ENCODE measurements at places on chromosomes 2 and 18.
A peak's percentile ranks its signal among the peaks of the same experiment; 100 is the strongest.

DNA sequence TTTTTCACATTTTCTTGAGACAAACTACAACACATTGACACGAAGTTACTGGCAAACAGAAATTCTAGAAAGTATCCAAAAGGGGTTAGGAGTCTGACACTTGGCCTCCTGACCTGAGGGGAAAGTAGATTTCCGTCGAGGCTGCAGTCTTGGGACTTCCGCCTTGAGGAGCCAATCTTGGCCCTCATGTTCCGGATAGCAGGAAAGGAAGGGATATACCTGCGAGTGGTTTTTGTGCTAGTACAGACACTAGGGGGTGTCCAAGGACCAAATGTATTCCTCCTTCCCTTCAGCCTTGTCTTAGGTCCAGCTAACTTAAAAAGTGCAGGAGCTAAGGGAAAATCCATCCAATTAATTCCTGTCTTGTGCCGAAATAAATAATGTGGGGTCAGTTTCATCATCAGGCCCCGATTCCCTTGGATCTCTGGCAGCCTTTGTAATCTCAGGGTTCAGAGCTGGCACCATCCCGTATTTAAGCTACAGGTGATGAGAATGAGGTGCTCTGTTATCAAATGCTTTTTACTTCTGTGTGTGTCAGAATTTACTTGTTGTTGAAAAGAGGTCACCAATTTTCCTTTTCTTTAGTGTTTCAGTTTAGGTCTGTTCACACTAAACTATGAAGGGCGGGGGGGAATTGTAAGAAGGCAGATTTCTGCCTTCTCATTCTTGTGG is 330.2 kb upstream of the FANCL start:
- DNase-seq = no peak

GRCh38 chr2:71922091-71922490 is 225.6 kb downstream of the CYP26B1 start:
- no peak for DNase-seq

GRCh38 chr2:96131813-96132745 is 6.2 kb downstream of the ASTL start:
- DNase-seq = no peak

- DNase-seq = no peak
Observed at GRCh38 chr2:28893488-28893887, 979 bp upstream of the WDR43 start.

- no peak for DNase-seq
Observed at GRCh38 chr18:35490894-35491699, 6.7 kb downstream of the INO80C start.

DNA sequence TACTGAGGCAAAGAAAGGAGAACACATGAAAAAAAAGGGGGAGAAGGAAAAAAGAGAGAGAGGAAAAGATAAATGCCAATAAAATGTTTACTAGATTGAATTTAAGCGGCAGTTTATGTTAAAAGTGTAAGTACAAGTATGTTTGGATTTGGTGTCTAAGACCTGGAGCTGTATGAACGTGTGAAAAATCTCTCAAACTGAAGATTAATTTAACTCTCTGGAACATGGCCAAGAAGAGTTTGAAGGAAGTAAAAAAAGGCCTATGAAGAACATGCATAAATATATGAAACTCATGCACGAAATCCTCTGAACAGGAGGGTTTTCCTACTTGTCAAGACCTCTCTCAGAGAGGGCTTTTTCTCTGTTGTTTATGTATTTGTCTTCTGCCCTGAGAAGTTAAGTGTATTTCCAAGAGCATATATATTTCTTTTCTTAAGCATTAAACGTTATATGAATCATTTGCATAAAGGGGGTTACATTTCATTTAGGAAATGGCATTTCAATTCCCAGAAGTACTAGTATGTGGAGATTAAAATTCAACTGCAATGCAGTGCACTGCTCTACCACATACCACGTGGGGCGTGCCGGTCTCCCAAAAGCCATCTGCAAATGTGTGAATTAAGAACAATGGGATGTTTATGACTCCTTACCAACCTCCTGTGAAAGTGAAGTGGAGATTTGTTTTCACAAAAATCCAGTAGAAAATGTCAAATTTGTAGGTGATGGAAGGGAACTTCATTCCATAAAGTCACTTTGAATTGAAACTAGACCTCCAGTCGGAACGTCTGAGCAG is 281.1 kb upstream of the TRIB2 start:
- no peak for DNase-seq

- no peak for DNase-seq
Observed at GRCh38 chr2:178309541-178309940, 115.2 kb downstream of the OSBPL6 start.

DNA sequence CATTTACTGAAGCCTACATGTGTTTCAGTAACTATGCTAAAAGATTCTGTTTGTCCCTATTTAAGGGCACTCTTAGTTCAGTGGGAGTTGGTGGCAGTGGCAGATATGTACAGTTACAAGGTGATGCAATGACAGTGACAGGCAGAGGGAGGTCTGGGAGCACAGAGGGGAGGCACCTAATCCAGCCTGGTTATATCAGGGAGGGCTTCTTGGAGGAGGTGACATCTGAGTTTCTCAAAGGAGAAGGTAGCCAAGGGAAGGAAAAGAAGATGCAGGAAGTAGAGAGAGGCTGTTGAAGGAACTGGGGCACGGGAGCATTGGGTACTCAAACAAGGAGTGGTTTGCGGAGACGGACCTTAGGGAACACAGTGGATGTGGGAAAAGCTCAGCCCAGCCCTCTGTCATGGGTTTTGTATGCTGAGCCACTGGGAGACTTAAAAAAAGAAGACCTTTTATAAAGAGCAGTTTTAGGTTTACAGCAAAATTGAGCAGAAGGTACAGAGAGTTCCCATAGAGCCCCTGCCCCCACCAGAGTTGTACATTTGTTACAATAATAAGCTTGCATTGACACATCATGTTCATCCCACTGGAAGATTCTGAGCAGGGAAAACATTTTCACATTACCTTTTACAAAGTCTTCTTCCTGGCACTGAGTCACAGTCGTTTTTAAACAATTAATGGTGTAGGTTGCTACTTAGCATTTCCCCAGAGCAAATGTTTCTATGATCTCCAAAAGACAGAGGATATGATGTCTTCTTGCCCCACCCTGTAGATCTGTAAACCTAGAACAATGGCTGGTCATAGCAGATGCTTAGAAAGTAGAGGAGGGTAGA is 83.0 kb upstream of the TAF1B start:
- no peak for DNase-seq

DNA sequence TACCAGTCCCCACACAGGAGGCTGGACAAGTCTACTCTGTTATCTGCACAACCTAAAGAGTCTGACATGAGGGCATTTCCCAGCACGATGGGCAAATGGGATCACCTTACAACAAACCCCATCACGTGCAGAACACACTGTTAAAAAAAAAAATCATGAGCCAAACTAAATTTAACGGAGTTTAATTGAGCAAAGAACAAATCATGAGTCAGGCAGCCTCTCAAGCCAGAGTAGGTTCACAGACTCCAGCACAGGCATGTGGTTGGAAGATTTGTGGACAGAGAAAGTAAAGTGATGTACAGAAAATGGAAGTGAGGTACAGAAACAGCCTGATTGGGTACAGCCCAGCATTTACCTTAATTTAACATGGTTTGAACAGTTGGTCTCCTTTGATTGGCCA is 59.9 kb downstream of the KYNU start:
- DNase-seq = no peak

GRCh38 chr2:32478889-32479620 is 122.2 kb downstream of the BIRC6 start:
- no peak for DNase-seq

GRCh38 chr2:153005071-153005730 is 286.8 kb downstream of the ARL6IP6 start:
- no peak for DNase-seq

- no peak for DNase-seq
Observed at GRCh38 chr2:74149570-74150319, 2.0 kb upstream of the BOLA3 start.

DNA sequence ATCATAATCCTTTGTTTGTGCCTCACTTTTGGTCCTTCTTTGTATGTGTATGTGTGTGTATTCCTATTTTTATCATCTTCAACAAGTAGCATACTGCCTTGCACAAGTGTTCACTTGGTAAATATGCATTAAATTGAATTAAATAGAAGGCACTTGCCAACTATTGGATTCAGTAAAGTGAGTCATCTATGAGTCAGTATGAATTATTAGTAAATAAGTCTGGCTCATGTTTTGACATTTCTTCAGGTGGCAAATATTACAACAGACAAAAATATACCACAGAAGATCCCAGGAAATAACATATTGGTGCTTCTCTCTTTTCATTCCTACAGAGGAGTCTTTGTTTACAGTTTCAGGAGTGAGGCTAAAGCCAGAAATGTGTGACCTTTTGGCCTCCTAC is 84.1 kb downstream of the CDK15 start:
- DNase-seq = no peak

DNA sequence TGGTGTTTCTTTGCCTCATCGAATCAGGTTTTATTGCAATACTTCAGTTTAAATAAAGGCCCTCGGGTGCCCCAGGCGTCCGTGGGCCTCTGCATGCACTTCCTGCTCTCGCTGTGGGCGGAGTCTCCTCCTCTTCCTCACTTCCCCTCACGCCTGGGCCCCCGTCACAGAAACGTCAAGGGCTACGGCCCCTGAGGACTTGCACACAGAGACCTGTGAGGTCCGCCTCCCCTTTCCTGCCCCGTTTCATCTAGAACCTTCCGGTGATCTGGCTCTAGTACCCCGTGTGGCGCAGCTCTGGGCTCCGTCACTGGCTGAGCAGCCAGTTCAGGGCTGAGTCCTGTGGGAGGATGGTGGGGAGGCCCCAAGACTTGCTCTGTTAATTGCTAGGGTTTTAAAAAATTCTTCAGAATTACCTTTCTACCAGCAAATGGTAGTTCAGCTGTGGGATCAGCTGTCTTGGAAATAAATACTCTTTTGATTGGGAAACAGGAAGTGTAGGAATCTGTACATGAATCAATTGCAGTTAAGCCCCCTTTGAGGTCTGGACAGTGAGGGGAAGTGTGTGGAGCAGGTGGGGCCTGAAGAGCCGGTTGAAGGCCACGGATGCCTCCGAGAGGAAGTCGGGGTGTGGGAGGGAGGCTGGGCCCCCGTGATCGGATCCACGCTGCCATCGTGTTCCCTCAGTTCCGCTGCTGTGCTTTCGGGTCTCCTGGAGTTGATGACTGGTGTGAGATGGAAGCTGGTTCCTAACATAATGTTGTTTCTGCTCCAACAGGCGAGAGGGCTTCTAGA is 10.2 kb downstream of the NFATC1 start:
- peak; percentile 82 for DNase-seq

- DNase-seq = no peak
Observed at GRCh38 chr2:160394153-160394552, 99.5 kb downstream of the RBMS1 start.

DNA sequence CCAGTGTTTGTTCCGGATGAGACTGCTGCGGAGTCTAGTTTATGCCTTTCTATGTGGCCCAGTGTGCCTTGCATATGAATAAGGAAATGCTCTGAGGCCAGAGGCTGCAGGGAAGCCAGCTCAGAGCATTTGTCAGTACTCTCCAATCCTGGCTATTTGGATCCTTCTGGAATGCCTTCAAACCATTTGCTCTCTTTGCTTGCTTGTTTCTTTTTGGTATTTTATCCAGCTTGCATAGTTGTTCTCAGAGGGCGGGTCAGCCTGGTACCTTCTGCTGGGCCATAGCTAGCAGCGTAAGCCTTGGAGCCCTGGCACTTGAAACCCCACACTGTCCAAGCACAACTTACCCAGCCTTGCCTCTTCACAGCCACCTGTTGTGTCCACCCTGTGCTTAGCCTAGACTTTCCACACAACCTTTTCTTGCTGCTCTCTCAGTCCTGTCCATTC is 20.5 kb downstream of the CENPO start:
- DNase-seq = no peak
